ENCODE measurements at places on chromosomes 11 and 22. TPM values are rescaled to one million over a fixed set of nuclear protein-coding genes. Genes with fewer than 3 reads are reported as not detected.

The NRXN2 gene
- total RNA-seq = 40.3 TPM

The NLRP14 gene
- total RNA-seq = not detected

DNA sequence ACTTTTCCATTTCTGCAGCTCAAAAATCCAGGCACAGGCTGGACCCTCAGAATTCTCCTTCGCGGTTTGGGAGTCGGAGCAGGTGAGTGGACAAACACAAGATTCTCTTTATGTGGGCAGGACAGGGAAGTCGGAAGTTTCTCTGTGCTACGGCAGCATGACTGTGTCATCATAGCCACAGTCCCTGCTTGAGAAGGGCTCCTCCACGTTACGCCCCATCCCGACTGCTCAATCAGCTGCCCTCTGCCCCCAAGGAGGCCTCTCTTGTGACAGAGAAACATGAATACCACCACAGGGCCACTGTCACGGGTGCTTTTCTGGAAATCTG lies 89.0 kb upstream of the SHISAL1 start:
- H3K27ac ChIP-seq = no peak overlapping the region
- H3K4me1 ChIP-seq = no peaks in the 10 kb centered on the region
- H3K36me3 ChIP-seq = no peaks in the 10 kb centered on the region
- H3K27me3 ChIP-seq = no peaks in the 10 kb centered on the region
- no peak overlapping the region for H3K4me3 ChIP-seq

- H3K36me3 ChIP-seq = no peaks in the 10 kb centered on the region
- H3K27ac ChIP-seq = no peak overlapping the region
- no peak for DNase-seq
- H3K4me1 ChIP-seq = peaks cover 15% of the 10 kb centered on the region
- H3K4me3 ChIP-seq = no peak overlapping the region
- no peaks in the 10 kb centered on the region for H3K27me3 ChIP-seq
Observed at GRCh38 chr11:130102301-130103249, 32.9 kb downstream of the APLP2 start.

DNA sequence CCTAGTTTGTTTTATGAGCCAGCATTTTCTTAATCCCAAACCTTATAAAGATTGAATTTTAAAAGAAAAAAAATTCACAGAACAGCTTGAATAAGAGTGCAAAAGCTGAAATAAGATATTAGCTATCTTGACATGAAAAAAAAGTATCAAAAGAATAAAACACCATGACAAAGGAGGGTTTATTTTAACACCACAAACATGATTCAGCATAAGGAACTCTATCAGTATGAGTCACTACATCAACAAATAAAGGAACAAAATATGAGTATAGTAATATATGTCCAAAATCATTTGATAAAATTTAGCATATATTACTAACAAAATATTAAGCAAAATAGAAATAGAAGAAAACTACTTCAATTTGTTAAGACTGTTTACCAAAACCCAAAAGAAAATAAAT lies 9.6 kb upstream of the LMO1 start:
- no peaks in the 10 kb centered on the region for H3K4me1 ChIP-seq
- H3K27ac ChIP-seq = no peak overlapping the region
- DNase-seq = no peak
- H3K36me3 ChIP-seq = no peaks in the 10 kb centered on the region
- no peaks in the 10 kb centered on the region for H3K27me3 ChIP-seq

- no peak within 1 kb of the TSS for H3K4me3 ChIP-seq
- no peak for DNase-seq
- no peaks in the 10 kb centered on the region for H3K36me3 ChIP-seq
- H3K27ac ChIP-seq = no peak within 1 kb of the TSS
- no peaks in the 10 kb centered on the region for H3K27me3 ChIP-seq
Observed at GRCh38 chr11:4697585-4697984, at the start of gene OR51E2. Gene OR51E2, minus strand, starts transcription at chr11:4697853. Its CDS starts 15,142 bp downstream, at chr11:4682711.

GRCh38 chr11:66692446-66692845 lies 14.8 kb upstream of the RBM4B start:
- H3K27me3 ChIP-seq = no peaks in the 10 kb centered on the region
- no peak for DNase-seq
- no peak overlapping the region for H3K4me3 ChIP-seq
- no peaks in the 10 kb centered on the region for H3K4me1 ChIP-seq
- no peaks in the 10 kb centered on the region for H3K36me3 ChIP-seq

GRCh38 chr11:18384157-18384641 lies 10.2 kb upstream of the LDHA start:
- H3K4me3 ChIP-seq = peak overlapping the region; percentile 22
- H3K27ac ChIP-seq = peak overlapping the region; percentile 97
- peak; percentile 19 for DNase-seq
- peaks cover 25% of the 10 kb centered on the region for H3K4me1 ChIP-seq
- no peaks in the 10 kb centered on the region for H3K36me3 ChIP-seq

DNA sequence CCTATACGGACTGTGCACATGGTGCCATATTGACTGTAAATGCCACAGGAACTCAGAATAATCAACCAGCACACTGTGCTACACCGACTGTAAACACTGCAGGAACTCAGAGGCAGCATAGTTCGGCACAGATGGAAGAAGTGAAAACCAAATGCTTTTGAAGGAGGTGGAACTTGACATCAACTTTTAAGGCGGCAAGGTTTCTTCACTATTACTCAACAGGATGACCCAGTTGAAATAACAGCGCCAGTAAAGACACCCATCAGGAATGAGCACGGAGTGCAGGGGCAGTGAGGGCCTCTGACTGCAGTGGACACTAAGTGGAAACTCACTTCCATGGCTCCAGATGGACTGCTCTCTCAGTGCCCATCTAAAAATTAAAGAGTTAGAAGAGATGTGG lies 15.7 kb downstream of the TESMIN start:
- H3K27ac ChIP-seq = no peak overlapping the region
- no peaks in the 10 kb centered on the region for H3K36me3 ChIP-seq
- no peak overlapping the region for H3K4me3 ChIP-seq
- H3K27me3 ChIP-seq = no peaks in the 10 kb centered on the region
- no peaks in the 10 kb centered on the region for H3K4me1 ChIP-seq

DNA sequence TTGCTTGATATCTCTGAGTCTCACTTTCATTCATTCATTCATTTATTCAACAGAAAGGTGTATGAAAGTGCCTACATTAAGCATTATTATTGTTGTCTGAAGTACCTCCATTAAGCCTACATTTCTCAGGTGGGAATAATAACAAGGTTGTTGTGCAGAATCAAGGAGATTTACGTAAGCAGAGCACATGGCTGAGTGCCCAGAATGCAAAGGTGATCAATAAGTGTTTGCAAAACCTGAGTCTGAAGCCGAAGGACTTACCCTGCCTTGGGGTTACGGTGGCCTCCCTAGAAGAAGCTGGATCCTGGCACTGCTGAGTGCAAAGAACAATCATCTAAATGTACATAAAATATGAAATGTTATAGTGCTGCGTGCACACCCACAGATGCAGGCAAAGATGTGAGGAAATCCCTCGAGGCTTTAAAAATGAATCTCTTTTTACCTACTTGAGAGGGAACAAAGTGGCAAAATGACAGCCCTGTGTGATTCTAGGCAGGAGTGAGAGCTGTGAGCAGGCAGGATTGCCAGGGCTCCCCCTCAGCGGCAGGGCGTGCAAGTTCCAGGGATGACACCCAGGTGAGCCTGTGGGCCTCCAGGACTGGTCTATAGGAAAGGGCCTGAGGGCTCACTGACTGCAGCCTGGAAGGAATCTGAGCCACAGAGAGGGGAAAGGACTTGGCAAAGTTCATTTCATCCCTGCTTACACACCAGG lies 133.1 kb upstream of the TBCEL start:
- H3K27me3 ChIP-seq = no peaks in the 10 kb centered on the region
- no peak for DNase-seq
- no peak overlapping the region for H3K27ac ChIP-seq
- H3K36me3 ChIP-seq = no peaks in the 10 kb centered on the region
- no peak overlapping the region for H3K4me3 ChIP-seq
- no peaks in the 10 kb centered on the region for H3K4me1 ChIP-seq

- DNase-seq = no peak
- no peaks in the 10 kb centered on the region for H3K36me3 ChIP-seq
- no peaks in the 10 kb centered on the region for H3K27me3 ChIP-seq
- peak overlapping the region; percentile 59 for H3K4me3 ChIP-seq
Observed at GRCh38 chr22:31637447-31637890, 24.5 kb downstream of the PISD start.

DNA sequence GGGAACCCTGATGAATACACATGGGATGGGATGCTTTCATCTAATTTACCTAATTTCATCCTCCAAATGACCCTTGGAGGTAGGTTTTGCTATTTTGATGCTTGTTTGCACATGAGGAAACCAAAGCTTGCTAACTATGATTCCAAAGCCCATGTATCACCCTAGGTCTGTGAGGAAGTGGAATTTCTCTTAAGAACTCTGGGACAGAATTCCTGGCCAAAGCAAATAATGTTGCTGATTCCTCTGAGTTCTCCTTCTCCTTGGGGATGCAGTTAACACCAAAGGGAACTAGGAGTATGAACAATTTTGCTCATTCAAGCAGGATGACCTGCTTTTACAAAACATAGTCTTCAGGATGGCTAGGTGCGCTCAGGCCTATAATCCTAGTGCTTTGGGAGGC lies 80.0 kb downstream of the KCNC1 start:
- peaks cover 43% of the 10 kb centered on the region for H3K4me1 ChIP-seq
- no peak overlapping the region for H3K4me3 ChIP-seq
- no peak for DNase-seq
- no peaks in the 10 kb centered on the region for H3K27me3 ChIP-seq
- H3K36me3 ChIP-seq = no peaks in the 10 kb centered on the region
